ENCODE measurements at places on chromosomes 3 and 15. TPM values are rescaled to one million over a fixed set of nuclear protein-coding genes. Genes with fewer than 3 reads are reported as not detected.
A peak's percentile ranks its signal among the peaks of the same experiment; 100 is the strongest.

DNA sequence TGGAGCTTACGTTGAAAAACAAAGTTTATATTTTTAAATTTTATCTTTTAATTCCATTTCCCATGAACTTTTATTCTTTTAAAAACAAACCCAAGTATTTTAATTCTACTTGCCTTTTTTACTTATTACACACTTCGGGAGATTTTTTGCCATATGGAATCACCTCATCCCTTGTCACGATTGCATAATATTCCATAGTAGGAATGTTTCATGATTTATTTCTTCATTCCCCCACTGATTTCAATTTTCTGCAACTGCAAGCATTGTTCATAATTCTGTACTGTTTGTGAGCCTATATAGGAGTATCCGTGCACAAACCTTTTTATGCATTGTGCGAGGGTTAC lies 574 bp upstream of the SLC25A36 start:
- no peak for DNase-seq

DNA sequence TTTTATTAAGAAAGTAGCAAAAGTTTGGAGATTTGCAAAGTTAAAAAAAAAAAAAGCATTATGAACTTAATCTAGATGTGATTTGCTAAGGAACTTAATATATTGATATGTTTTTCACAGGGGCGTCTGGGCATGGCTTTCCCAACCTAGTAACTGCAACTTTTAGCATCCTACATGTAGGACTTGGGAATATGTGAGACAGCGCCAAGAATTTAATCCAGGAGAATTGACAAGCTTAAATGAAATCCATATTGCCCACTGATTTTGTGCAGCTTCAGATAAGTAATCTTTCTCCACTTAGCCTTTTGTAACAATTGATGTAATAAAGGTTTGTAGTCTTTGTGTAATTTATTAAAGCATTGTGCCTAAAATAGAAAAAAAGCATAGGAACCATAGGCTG lies 982 bp upstream of the GABPB1 start:
- DNase-seq: no peak

GOLGA8R gene
- 2.7 TPM for total RNA-seq

- DNase-seq: no peak
These were observed 6.7 kb downstream of the NBEAL2 start for GRCh38 chr3:46986055-46986730.

DNA sequence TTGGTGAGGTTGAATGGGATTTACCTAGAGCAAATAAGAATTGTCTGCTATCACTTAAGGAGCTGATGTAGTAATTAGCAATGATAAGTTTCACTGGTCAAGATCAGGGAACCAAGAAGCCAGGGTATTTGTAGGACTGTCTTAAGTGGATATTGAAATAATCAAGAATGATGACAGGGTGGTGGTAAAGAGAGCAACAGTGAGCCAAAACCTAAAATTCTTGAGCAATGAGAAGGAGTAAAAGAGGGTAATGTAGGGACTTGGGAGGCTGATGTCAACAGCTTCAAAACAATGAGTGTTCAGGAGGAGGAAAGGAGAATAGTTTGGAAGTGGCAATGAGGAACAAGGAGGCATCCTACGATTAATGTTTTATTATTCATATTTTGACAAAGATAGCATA lies 31.5 kb upstream of the SLC2A2 start:
- DNase-seq: no peak

LNP1 gene
- 3.1 TPM for total RNA-seq

PEX5L gene
- total RNA-seq: 0.31 TPM

DNA sequence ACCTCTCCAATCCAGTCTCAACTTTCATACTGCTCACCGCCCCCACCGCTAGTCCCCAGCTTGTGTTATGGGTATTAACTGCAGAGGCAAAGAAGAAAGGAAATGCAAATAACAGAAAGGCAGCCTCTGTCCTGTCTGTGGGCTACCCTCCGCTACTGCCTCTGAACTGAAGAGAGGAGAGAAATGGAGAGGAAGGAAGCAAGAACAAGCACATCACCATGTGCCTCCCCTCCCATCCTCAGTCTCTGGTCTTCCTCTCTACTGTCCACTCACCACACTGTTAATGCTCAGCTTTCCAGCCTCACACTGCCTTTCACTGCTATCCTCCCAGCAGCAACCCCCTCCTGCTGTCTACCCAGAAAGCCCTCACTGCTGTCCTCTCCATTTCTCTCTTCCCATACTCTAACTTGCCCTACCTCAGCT lies 139.0 kb upstream of the SLC2A2 start:
- DNase-seq: no peak

KBTBD13 gene
- not detected for total RNA-seq

- DNase-seq: no peak
These were observed 10.9 kb upstream of the BCL2A1 start for GRCh38 chr15:79981831-79982455.

DNA sequence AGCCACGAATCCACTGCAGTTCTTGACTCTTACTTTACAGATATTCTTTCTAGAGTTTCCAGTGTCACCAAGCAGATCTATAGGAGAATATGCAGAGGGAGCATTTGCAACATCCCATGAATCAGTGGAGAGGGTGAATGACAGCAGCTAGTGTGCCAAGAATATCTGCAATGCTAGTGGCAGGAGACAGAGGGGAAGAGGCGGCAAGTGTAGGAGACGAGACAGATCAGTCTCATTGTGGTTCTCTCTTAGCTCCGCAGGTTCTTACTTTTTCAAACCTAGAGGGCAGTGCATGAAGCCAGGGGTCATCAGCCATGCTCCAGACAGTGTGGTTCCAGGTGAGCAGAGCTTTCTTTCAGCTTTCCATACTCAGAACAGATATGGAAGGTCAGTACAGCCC lies 744 bp downstream of the ZNF619 start:
- no peak for DNase-seq

SLC30A4 gene
- total RNA-seq: 4.3 TPM

DNA sequence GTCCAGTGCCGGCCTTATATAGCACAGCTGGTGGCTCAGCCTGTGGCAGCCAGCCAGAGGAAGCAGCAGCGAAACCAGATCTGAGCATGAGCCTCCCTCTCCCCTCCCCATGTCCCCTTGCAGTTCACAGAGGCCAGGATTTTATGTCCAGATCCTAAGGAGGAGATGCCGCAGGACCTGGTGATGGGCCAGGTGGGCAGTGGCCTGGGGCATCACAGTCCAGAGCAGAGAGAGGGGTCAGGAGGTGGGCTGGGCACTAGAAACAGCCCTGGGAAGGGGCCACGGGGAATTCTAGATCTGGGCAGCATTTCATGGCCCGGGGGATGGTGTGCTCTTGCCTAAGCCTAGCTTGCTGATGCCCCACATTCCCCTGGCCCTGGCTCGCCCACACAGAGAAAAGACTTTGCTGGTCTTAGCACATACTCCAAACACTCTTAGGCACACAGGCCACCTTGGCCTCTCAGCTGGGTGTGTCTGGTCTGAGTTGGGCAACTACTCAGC lies 259 bp upstream of the CILP start:
- no peak for DNase-seq

SOX2 gene
- 0.16 TPM for total RNA-seq

DNA sequence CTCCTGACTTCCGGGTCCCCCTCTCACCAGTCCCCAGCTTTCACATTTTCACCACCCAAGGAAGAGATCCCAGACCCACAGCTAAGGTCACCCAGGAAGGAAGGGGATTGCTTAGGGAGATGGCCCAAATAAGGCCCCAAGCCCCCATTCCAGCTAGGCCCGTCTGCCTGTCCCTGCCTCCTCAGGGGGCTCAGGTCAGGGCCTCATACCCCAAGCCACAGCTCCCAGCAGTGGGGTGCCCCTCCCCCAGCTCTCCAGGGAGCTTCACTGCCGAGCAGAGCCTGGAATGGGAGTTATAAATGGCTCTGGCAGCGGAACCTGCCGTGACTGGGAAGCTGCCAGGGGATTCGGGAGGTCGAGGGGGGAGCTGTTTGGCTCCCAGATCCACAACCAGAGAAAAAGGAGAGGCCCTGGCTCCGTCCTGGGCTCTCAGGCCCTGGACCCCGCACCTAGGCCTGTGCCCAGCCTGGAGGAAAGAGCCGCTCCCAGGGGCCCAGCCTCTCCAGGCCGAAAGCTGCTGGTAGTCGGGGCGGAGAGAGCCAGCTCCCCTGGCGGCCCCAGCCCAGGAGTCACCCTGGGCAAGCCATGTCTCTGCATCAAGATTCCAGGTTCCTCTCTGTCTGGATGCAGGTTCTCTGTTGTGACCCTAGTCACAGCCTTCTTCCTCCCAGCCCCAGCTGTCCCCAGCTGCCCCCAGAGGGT lies 550 bp downstream of the CCDC9B start:
- DNase-seq: no peak

GRCh38 chr3:73490453-73491286 lies 134.1 kb downstream of the PDZRN3 start:
- DNase-seq: no peak

PRICKLE2 gene
- total RNA-seq: 0.17 TPM

- no peak for DNase-seq
These were observed 70.9 kb downstream of the AAGAB start for GRCh38 chr15:67183443-67184169.

GRCh38 chr3:28013864-28014473 lies 227.4 kb upstream of the CMC1 start:
- DNase-seq: no peak

DNA sequence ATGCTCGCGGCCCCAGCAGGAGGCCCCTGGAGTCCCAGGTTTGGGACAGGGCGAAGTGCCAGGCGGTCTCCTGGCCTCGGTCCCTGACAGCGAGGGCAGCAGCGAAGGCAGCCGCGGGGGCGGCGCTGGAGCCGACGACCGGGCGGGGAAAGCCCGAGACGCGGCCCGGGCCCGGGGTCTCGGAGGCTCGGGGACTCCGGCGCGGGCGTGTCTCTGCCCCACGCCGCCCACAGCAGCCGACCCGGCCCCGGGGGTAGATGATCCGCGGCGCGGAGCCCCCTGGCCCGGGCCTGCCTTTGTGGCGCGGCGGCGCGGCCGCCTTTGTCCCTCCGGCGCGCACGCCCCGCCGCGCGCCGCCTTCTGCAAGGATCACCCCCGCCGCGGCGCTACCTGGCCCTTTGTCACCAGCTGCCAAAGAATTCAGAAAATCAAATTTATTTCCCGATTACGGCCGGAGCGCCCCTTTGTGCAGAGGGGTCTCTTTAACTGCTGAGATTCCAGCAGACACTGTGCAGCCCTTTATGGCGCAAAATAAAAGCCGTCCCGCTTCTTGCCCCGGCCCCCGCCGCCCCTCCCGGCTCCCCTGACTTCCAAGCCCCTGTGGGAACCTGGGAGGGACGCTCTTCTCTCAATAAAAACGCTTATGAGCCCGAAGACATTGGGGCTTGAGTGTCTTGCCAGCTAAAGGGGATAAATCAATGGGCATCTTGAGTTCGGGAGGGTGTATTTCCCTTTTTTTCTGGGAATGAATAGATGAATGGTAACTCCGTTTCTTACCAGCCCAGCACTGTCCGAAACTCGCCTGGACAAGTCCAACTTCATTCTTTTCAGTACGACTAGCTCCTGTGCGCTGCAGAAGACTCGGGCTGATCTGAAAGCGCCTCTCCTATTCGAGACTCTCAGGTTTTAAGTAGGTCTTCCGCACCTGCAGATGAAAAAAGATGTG lies 68.4 kb downstream of the HES1 start:
- DNase-seq: peak; percentile 33

NMD3 gene
- total RNA-seq: 55.7 TPM

DNA sequence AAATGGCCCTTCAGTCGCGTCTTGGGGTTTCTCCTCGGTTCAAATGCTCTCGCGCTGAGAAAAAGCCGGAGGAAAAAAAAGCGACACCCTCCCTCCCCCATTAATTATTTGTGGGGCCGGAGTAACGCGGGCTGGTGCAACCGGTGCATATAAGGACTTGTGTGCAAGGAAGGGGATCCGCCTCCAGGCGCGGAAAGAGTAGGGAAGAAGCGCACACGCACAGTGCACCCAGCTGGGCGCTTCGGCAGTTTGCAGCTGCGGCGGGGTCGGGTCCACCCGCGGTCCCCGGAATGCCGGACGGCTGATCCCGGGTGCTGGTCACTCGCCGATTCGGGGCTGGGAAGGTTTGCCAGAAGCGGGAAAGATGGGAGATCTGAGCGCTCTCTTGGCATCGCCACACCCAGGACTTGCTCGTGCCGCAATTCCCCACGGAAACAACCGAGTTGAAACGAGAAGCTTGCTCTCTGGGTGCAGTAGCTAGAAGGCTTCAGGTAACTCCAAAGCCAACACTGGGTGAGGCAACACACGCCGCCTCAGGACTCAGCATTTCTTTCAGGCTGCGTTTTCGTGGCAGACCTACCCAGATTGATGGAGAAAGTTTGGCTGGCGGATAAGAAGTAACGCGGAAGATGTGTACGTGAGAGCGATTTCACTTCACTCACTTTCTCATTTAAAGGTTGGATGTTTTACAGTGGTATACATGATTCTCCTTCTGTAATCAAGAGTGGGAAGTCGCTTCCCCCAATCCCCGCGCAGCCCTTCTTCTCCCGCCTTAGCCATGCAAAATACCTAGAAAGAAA lies 720 bp upstream of the TNIK start:
- DNase-seq: peak; percentile 53

ITIH1 gene
- total RNA-seq: not detected

DNA sequence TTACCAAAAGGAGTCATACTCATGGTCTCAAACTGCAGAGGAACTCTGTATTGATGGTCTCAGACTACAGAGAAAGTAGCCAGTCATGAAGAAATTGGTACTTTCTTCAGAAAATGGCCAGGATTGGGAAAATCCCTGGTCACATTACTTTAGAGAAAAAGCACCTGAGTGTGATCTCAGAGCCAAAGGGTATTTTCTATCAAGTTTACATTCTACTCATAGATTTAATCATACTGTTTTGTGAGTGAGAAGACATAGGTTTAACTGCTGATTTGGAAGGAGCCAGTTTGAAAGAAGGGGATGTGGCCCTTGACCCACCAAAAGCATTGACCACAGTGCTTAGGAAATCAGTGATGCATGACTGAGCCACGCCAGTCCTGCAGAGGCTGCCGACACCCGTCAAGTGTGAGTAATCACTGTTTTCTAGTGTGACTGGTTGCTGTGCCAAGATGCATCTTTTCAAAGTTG lies 203.6 kb downstream of the AKAP13 start:
- peak; percentile 78 for DNase-seq

DNA sequence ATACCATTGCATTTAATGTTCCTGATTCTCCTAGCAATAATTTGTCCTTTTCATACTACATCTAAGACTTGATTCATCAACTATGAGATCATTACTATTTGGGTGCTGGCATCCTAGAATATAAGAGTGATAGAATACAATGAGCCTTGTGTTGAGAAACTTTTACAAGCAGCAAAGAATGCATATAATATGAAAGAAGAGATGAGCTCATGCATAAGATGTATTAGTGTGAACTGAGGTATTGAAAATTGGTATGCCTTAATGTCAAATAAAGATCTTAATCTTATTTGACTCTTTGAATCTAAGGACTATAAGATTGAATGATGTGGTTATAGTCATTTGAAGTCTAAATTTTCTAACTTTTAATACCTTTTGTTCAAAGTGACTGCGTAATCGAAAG lies 220.0 kb upstream of the ARHGEF26 start:
- no peak for DNase-seq

Data from activated T-cell treated with anti-CD3 and anti-CD28 coated beads, Interleukin-2, amount 50 U/mL, for 72 hours (primary cell).